Gastroesophageal sphincter (tissue), 4 donors: ENCODE measurements at places on chromosomes 5 and 9.
A peak's percentile ranks its signal among the peaks of the same experiment; 100 is the strongest.

- no peak for ATAC-seq
Observed at GRCh38 chr9:71891557-71892189, 19.3 kb downstream of the ABHD17B start.

DNA sequence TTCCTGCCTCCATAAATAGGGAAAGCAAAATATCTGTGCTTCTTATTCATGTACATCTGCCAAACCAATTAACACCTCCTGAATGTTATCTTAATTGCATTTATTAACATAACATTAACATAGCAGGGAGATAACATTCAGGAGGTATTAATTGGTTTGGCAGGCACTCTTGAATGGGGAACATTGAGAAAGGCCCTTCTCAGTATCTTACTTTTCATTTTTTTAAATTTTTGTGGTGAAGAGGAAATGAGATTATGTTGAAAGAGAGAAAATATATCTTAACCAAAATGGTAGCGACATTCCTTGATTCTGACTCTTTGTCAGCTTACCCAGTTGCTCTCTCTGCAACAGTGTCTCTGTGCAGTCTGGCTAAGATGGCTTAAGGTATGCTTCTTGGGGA, 100.4 kb upstream of the TLE1 start:
- ATAC-seq = no peak

DNA sequence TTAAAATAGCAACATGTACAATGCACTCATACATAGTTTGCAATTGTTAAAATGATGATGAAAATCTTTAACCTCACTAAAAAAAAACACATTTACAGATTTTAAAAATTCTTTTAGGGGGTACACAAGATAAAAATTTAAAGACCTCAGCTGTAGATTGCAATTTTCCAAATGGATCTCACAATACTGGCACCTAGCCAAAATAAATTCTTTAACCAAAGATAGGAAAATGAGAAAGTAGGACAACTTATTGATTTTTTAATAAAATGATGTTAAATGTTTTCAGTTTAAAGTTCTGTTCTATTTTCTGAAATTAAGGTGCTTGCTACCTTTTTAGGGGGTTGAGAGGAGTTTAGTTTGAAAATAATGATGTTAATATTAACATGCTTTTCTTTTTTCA, 90.0 kb downstream of the PCSK1 start:
- ATAC-seq = no peak

DNA sequence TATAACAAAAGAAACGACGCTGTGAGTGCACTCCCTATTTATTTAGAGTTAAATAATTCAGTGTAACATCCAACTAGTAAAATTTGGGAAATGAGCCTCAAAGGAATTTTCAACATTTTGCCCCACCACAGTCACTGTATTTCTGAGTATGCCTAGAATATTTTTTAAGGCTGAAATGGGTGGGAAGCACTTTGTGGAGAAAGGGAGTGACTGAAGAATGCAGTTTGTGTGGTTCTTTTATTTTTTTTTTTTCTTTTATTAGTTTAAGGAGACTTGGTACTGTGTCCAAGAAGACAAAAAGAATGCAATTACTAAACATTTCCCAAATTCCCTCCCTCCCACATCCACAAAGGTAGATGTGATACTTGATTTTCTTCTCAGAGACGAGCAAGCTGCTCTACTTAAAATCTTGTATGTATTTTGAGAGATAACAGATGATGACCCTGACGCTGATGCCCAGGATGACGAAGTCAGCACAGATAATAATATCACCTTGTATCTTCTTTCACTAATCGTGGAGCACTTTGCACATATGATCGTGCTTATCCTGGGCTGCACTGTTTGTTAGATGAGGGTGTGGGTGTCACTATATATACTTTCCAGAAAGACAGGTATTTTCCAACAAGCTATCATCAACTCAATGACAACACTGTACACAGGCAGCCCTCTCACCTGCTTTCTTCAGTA, 586.3 kb downstream of the RAB3C start:
- ATAC-seq = no peak

- ATAC-seq = no peak
Observed at GRCh38 chr9:24846248-24846912, 300.7 kb upstream of the IZUMO3 start.

- ATAC-seq = no peak
Observed at GRCh38 chr5:42360616-42361314, 62.5 kb upstream of the GHR start.

DNA sequence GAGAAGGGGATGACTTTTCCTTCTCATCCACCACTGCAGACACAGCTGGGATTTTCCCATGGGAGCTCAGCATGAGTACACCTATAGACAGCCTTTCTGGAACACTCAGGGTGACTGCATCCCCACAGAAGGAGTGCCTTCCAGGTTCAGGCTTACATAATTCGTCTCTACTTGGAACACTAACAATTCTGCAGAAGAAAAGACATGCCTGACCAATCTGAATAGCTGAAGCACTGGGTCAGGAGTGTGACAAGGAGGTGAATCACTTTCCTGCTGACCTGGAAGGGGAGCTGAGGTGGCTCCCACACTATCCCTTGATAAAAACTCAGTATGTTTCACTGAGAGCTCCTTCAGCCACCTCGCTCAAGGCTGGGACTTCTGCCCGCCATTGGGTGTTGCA, 425.3 kb downstream of the TLR4 start:
- no peak for ATAC-seq

DNA sequence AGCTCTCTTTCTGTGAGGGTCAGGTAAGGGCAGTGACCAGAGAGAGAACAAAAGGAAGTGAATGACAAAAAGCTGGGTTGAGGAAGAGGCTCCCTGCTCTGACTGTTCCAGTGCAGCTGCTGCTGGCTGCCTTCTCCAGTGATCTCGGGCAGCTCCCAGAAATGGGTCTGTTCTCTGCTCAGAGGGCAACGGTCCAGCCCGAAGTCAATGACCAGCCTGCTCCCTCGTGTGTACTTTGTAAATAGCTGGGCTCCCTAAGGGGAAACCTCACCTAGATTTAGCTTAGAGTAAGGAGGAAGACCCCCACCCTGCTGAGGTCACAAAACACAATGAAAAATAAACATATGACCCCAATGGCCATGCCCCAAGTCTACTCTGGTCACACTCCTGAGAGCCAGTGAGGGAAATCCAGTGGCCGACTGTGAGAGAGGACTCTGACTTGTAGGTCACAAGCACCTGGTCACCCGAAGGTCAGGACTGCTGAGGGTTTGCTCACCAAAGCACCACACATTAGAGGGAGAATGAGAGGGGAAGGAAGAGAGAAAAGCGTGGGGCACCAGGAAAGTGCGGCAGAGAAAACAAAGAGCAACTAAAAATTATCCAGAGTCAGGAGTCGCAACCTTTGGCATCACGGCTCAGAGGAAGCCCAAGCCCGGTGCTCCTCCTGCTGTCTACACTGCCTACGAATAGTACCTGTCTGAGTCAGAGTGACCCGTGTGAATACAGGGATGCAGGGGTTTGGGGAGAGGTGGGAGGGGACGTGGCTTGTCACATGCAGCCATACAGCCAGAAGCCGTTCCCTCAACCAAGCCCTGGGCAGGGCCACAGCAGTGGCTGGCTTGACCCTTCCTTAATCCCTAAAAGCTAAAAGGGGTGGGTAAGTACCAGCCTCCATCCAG, 19.8 kb downstream of the NIPAL4 start:
- ATAC-seq = no peak

GRCh38 chr9:136831720-136832104, 10.6 kb upstream of the AJM1 start:
- no peak for ATAC-seq

DNA sequence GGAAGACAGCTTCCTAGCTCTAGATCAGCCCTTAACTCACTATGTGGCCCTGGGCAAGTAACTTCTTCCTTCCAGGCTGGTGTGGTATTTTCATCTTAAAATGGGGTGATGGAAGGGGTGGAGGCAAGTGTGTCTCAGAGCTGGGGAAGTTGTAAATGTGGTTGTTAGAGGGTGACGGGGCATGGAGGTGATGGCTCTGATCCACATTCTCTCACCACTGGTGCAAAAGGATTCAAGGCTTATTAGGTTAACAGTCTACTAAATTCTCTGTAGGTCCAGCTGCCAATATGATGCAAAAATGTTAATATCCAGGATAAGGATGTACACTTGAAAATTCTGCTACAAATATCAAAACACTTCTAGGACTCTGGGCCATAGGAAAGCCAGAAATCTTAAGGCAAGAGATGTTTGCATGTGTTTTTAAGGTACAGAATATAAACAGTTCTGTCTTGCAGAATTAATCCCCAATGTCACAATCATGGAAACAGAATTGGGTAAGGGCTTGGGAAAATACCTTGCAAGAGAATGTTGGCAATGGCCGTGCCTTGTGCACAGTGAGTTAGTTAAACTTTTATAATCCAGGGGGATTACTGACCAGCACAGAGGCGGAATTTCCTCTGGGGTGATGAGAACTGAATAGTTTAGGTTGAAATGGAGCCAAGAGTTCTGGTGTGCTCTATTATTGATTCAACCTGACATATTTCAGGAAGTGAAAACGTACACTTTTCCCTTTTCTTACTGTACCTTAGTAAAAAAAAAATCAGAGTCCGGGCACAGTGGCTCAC, 19.8 kb downstream of the TNFSF15 start:
- peak; percentile 41 for ATAC-seq

DNA sequence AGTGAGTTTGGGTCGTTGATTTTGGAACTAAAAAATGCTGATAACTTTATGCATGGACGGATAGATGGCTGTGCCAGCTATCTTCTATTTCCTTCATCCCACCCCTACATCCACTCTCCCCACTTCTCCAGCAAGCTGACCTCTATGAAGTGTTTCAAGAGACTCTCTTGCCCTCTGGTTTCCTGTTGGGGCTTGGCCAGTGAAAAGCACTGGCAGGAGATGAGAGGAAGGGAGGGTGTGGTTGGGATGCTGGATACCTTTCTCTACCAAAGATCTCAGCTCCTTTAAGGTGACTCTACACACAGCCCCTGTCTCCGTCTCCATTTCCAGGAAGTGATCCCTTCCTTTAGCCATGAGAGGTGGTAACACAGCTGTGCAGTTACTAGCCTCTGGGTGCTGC, 30.0 kb upstream of the JMY start:
- no peak for ATAC-seq

- ATAC-seq = peak; percentile 81
Observed at GRCh38 chr5:58922461-58923171, 339.7 kb downstream of the RAB3C start.

- peak; percentile 73 for ATAC-seq
Observed at GRCh38 chr5:9437741-9438240, 108.1 kb downstream of the SEMA5A start.

- no peak for ATAC-seq
Observed at GRCh38 chr9:134605966-134606357, 35.6 kb upstream of the COL5A1 start.

DNA sequence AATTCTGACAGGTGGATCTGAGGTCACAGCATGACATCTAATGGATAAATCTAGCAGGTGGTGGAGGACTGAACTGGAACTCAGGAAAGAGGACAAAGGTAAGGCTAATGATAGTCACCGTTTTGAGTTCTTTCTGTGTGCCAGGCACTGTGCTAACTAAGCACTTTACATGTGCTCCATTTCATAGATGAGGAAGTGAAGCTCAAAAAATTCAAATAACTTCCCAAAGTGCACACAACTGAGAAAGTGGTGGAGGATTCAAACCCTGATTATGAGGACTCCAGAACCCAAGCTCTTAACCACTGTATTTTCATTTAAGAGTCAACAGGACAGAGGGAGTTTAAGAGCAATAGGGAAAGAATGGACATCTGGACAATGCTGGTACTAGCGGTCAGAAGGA, 7.1 kb upstream of the DELE1 start:
- ATAC-seq = no peak

GRCh38 chr5:114361724-114362196, at the start of gene KCNN2:
Gene KCNN2 (plus strand): TSS chr5:114362070. CDS start chr5:114362140, 70 bp downstream.
- peak; percentile 81 for ATAC-seq

DNA sequence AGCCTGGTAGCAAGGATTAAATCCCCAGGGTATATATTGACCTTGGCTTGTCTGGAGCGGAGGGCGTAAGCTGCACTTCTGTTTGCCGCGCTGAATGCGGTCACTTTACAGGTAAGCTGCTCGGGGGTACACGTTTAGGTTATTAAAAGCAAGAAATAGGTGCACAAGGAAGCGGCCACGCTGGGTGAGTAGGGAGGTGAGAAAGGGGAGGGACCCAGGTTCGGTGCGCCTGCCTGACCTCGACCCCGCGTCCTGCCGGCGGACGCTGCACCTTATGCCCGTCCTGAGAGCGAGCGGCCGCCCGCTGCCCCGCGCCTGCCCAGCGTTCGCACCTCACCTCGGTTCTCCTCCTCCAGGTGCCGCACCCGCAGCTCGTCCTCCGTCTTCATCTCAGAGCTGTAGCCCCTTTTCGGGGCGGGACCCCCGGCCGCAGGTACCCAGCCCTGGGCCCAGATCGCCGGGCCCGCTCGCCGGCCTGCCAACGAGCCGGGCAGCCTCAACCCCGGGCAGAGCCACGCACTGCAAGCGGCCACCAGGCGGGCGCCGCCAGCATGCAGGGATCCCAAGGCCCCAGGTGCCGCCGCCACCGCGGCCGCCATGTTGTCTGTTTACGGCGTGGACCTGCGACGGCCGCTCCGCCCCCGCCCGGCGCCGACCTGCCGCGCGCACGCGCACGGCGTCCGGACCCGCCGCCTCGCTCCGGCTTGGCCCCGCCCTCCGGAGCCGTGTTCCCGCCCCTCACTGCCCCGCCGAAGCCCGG, at the start of gene AUH:
Gene AUH (minus strand): TSS at position 628 of the 760 bp plus-strand sequence. CDS start 29 bp downstream, at position 599.
- ATAC-seq = peak; percentile 98

GRCh38 chr5:121748686-121749085, 103.0 kb upstream of the FTMT start:
- ATAC-seq = no peak

DNA sequence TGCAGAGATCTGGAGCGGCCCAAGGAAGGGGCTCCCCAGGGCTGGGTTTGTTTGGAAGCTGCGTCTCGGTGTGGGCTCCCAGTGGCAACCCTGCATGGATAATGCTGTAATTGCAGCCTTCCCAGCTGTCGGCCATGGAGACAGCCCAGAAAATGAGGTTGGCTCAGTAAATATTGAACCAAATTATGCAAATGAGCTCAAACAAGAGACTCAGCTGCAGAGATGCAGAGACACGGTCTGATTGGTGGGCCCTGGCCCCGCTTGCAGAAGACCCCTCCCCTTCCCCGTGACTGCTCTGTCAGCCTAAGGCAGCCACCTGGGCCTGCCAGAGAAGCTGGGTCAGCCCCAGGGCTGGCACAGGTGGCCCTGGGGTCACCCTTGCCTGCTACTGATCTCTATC, 75.9 kb downstream of the RAD23B start:
- no peak for ATAC-seq

DNA sequence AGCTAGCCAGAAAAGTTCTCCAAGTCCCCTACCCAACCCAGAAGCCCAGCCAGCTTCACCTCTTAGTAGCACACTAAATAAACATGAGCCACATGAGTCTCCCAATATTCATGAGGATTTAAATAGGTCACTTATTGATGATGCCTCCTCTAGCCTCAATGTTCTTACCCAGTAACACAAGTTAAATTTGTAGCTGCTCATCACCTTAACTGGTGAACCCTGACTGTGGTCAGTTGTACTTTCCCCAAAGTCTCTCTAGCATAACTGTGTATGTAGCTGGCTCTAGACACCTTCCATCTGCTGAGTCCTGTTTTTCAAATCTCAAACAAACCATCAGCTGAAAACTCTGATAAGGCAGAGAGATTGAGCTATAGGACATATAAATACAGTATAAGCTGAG, 100.3 kb upstream of the ELAVL2 start:
- ATAC-seq = no peak

GRCh38 chr5:53438486-53439472, 41.6 kb upstream of the FST start:
- peak; percentile 51 for ATAC-seq

GRCh38 chr9:130835441-130836298, 616 bp downstream of the ABL1 start:
- ATAC-seq = peak; percentile 50

GRCh38 chr5:125113328-125113727, 366.9 kb upstream of the ZNF608 start:
- no peak for ATAC-seq

GRCh38 chr5:62547945-62548630, 30.5 kb upstream of the LRRC70 start:
- ATAC-seq = no peak
